ENCODE measurements at places on chromosomes 4 and X.

DNA sequence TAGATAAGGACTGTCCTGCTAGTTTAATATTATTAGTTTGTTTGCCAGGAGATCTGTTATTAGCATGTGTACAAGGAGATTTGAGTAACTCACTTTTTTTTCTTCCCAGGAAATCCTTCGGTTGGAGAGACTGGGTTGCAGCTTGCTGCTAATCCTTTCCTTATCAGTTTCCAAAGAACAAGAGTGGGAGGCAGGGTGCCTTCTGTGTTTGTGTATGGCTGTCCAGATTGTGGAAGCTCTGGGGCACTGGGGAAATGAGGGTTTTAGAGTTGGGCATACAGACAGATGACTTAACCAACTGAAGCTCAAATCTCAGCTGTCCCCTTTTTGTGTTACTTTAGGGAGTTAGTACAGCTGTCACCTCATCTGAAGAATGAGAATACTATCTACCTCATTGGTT lies 12.6 kb upstream of the SUPT20HL1 start:
- DNase-seq = no peak

DNA sequence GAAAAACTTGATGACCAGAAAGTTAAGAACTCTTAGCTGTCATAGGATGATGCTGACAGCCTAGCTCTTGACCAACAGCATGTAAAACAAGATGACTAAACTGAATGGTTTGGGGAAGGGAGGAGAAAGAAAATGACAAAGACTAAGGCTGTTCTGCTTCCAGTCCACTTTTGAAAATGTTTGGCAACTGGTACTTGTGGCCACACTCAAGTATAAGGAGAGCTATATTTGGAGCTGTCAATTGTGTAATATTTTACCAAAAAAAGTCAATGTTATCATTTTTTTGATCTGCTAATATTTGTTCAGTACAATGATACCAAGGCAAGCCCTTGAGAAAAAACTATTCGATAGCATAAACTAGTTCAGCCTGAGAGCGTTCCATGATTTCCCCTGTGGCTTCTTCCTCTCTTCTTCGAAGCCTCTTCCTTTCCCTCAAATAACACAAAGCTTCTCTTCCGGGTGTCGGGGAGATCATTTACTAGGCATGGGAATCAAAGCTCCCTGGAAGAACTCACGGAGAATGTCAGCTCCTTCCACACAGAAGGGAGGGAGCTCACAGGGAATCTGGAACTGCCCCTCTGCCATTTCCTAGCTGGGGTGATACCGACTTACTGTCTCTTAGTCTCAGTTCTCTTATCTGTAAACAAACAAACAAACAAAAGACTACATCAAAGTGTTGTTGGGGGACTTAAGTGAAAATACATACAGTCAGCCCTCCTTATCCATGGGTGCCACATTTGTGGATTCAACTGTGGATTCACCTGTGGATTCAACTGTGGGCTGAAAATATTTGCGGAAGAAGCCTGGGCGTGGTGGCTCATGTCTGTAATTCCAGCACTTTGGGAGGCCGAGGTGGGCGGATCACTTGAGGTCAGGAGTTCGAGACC lies 82.6 kb downstream of the SCD5 start:
- DNase-seq = no peak

- DNase-seq = no peak
Measured at GRCh38 chrX:121579016-121579760, 531.8 kb downstream of the GLUD2 start.

GRCh38 chr4:159021597-159022385 lies 81.1 kb upstream of the RAPGEF2 start:
- DNase-seq = no peak

- no peak for DNase-seq
Measured at GRCh38 chr4:89303814-89304388, 3.7 kb downstream of the GPRIN3 start.

Measured in stimulated activated CD8-positive, alpha-beta memory T cell treated with anti-CD3 and anti-CD28 coated beads, Interleukin-2, amount 100 ng/mL, for 1 hour (primary cell).